ENCODE measurements at places on chromosomes 3 and 15.

GRCh38 chr15:69713726-69714559, 261.3 kb downstream of the RPLP1 start:
- DNase-seq: peak; percentile 47

- no peak for DNase-seq
These were observed 48.1 kb downstream of the STARD5 start for GRCh38 chr15:81275711-81276392.

DNA sequence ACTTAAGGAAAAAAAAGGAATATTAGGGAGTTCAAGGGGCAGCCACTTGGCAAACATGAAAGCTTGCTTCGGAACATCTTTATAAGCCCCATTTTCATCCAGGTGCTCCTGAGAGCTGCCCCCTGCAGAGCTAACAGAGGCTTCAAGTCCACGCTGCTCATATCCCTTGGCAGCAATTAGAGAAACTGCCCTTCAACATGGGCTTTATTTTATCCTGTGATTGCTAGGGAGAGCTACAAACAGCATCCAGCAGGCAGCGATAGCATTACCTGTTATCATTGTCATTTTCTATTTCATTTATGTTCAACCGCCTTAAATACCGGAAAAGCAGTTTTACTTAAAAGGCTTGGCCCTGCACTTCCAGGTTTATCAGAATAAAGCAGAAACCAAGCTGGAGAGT, 68.4 kb upstream of the MCTP2 start:
- no peak for DNase-seq

- no peak for DNase-seq
These were observed 74.7 kb downstream of the BTD start for GRCh38 chr3:15676259-15676658.

DNA sequence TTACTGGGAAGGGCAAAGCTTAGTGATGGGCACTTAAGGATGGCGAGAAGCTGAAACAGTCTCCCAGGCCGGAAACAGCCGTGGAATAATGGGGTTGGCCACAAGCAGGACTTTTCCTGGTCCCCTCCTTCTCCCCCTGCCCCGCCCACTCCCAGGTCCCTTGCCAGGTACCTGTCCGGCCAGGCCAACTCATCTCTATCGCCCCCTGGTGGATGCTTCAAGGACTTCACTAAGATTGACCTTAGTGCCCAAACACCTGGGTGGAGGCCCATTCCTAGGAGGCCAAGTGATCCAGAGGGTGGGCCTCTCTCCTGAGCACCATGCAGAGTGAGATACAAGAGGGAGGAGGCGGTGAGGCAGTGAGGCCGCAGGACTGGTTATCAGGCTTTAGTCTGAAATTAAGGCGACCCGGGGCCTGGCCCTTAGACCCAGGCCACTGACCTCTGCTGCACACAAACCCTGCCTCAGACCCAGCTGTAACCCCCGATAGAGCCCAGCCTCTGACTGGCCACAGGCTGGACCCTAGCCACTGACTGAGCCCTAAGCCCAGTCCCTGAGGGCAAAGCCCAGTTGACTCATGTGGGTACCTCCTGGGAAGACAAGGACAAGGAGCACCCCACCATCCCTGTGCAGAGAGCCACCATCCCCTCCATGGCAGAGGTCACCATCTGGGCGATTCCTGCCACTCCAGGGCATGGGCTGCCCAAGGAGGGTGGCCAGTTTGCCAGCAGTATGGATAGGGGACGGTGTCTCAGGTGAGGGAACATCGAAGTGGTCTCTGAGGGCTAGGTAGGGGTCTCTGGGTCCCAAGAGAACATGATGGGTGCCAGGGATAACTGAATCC, 37.6 kb downstream of the VIPR1 start:
- peak; percentile 31 for DNase-seq

DNA sequence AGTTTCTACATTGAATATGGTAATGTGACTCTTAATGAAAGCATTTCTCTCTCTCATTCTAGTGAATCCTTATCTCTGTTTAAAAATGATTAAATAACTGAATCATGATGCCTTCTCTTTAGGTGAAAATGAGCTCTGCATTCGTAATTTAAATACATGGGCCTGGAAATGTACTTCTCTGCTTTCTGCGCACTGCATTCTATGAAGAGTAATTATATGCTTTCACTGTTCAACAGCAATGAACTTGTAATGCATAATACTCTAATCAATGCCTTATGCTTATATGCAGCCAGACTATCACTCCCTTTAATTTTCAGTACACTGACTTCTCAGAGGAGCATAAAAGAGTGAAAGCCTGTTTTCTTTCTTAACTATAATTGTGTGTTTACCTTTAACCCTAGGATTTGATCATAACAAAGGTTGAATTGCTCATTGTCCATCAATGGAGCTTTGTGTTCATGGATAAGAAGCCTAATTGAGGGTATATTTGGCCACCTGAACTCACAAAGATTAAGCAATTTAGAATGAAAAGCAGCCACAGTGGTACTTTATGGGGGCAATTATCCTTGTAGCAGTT, 330.8 kb upstream of the PDZRN3 start:
- no peak for DNase-seq

- no peak for DNase-seq
These were observed 108.9 kb upstream of the BNIP2 start for GRCh38 chr15:59797756-59798604.

DNA sequence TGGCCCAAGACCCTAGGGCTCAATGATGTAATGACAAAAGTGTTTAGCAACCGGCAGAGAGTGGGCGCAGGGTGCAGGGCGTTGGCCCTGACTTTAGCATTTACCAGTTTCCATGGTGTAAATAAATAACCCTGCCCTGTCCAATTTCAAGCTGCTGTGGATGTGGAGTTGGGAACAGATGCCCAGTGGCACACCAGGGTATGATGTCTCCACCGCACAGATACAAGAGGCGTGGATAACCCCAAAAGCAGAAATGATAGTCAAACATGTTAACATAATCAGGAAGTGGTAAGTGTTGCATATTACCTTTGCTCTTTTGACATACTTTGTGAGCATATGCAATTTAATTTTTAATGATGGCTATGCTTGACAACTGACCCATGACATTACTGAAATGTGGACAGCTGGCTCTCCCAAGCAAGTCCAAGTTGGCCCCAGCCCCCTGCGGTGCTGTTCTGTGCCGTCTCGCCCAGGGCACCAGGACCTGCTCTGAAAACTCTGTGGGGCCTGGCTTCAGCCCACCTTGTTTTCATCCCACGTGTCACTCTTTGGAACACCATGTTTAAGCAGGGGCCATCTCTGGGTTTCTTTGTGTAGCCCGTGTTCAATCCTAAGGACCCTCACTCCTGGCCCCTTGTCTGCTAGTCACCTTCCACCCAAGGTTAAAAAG, 10.8 kb upstream of the ANPEP start:
- DNase-seq: no peak

DNA sequence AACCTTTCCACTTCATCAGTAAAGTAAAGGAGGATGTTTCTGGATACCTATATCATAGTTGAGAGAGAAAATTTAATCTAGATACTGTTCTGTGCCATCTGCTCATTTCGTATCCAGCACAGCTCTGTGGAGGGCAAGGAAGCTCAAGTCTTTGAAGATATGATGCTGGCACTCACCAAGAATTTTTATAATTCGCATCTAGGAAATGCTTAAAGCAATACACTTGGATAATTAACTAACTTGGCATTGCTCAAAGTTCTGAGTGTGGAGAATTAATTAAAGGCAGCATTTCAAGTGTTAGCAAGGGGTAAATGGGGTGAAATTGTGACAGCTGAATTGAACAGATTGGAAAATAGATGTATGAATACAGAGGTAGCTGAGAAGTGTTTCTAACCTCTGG, 213.2 kb downstream of the KCNMB2 start:
- DNase-seq: no peak

DNA sequence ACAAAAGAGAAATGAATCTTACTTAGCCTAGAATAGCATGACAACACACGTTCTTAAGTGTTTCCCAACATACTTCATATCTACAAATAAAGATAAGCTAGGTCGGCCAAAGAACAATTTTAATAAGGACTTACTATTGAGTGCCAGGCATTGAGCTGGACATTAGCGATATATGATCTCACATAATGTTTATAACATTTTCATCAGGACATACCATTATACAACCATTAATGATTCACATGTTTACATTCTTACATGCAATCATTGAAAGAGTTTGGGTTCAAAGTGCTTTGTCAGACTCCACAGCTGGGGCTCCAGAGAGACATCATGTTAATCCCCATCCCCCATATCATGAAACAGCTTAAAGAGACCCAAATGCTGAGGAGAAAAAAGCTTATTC, 189.0 kb downstream of the STT3B start:
- no peak for DNase-seq

DNA sequence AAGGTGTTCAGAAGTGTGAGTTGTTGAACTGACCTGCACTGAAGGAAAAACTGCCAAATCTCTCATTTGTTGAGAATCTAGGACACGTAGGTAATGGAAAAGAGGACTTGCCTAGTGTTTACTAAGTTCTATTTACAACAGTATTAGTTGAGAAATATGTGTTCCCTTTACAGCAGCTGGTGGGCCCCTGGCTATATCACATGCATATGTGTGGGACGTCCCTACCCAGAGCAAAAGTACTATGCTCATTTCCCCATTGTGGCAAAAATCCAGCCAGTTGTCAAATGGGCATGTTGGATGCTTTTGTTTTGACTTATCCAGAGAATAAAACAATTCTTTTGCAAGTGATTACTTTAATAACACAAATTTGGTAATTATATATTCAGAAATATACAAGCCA, 113.3 kb upstream of the PTX3 start:
- no peak for DNase-seq

- DNase-seq: no peak
These were observed 167.1 kb downstream of the NFKBIZ start for GRCh38 chr3:102016417-102016816.

DNA sequence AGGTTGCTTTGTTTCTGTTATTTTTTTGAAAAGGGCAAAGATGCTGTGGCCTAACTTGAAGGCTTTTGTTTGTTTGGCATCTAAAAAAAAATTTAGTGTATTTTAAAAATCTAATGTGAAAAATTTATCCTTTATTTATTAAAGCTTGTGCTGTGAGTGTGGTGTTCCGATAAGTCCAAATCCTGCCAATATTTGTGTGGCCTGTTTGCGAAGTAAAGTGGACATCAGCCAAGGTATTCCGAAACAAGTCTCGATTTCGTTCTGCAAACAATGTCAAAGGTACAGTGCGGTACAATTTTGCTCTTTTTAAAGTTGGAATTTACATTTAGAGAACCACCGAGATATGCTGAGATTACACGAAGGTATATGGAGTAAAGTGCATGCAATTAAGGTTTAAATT, 3.7 kb downstream of the NMD3 start:
- no peak for DNase-seq

Data from stimulated activated CD8-positive, alpha-beta memory T cell treated with anti-CD3 and anti-CD28 coated beads, Interleukin-4, amount 100 ng/mL, for 1 hour (primary cell).